ENCODE measurements at places on chromosomes 3 and 15. TPM values are rescaled to one million over a fixed set of nuclear protein-coding genes. Genes with fewer than 3 reads are reported as not detected.

The ACKR4 gene
- total RNA-seq, result 0.16 TPM

The LOXL1 gene
- 3.4 TPM for total RNA-seq

The CFAP91 gene
- total RNA-seq, result 6.4 TPM

The SPATA12 gene
- not detected for total RNA-seq

The TMPRSS7 gene
- total RNA-seq, result 0.47 TPM

The MOBP gene
- total RNA-seq, result 0.94 TPM

The KIF23 gene
- 4.7 TPM for total RNA-seq

The GOLGA8S gene
- total RNA-seq, result not detected

The RETNLB gene
- not detected for total RNA-seq
